ENCODE measurements at places on chromosomes 16 and 17.
A peak's percentile ranks its signal among the peaks of the same experiment; 100 is the strongest.

DNA sequence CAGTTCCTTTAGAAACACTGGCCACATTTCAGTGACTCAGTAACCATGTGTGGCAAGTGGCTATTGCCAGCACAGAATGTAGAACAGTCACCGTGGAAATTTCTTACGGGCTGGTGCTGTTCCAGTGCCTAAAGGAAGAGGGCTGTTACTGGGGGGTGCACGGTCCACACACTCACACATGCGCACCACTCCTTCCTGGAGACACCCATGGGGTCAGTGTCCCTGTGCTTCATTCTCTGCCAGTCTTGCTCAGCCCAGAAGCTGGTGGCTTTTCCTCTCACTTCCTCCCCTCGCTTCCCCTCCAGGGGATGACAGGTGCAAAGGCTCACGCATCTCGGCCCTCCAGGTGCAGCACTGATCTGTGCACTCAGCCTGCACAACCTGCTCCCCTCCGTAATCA lies 115.6 kb downstream of the CCDC182 start:
- peak overlapping the region; percentile 94 for H3K27ac ChIP-seq
- H3K36me3 ChIP-seq = peaks cover 22% of the 10 kb centered on the region
- no peaks in the 10 kb centered on the region for H3K27me3 ChIP-seq

GRCh38 chr16:59683709-59684108 lies 949.6 kb upstream of the GOT2 start:
- no peak overlapping the region for H3K4me3 ChIP-seq
- H3K27ac ChIP-seq = no peak overlapping the region
- DNase-seq = no peak
- no peaks in the 10 kb centered on the region for H3K36me3 ChIP-seq

GRCh38 chr16:51450909-51451308 lies 299.8 kb upstream of the SALL1 start:
- H3K4me1 ChIP-seq = no peaks in the 10 kb centered on the region
- DNase-seq = no peak
- H3K27ac ChIP-seq = no peak overlapping the region
- H3K27me3 ChIP-seq = no peaks in the 10 kb centered on the region

DNA sequence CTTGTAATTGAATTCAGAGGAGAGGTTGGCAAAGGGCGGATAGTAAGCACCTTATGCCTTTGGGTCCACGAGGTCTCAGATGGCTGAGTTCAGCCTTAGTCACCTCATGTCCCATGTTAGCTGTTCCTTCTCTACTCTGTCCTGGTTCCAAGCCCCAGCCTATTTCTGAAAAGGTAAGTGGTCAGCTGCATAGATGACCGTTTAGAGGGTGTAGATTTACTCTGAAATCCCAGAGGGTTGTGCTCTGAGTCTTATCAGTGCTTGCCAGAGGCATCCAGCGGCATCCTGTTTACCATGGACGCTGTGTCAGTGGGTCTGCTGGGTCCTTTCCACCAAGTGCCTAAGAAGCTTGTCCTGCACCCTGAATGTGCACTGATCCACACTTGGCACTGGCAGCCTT lies 1.9 kb downstream of the ZNF778 start:
- no peaks in the 10 kb centered on the region for H3K27me3 ChIP-seq
- DNase-seq = no peak
- peak overlapping the region; percentile 48 for H3K4me3 ChIP-seq
- no peak overlapping the region for H3K27ac ChIP-seq
- H3K4me1 ChIP-seq = peaks cover 19% of the 10 kb centered on the region
- peaks cover 18% of the 10 kb centered on the region for H3K36me3 ChIP-seq

DNA sequence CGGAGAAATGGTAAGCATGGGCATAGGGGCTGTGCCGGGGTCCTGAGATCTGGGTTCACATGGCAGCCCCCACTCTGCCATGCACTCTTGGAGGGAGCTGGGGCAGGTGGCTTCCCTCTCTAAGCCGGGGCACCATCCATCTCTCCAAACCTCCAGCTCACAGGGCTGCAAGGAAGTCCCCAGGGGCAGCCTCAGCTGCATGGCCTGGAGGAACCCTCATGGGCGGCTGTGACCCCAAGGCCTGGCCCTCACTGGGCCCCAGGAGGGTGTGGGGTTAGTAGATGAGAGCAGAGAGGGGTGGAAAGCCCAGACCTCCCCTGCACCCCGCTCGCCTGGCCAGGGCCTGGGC lies 2.6 kb downstream of the CTRB2 start:
- H3K27ac ChIP-seq = no peak overlapping the region
- H3K4me3 ChIP-seq = no peak overlapping the region
- H3K4me1 ChIP-seq = peaks cover 29% of the 10 kb centered on the region
- peaks cover 16% of the 10 kb centered on the region for H3K27me3 ChIP-seq
- no peak for DNase-seq

GRCh38 chr17:28744972-28745785 lies 1.4 kb downstream of the TRAF4 start:
- peaks cover 74% of the 10 kb centered on the region for H3K4me1 ChIP-seq
- peak overlapping the region; percentile 90 for H3K4me3 ChIP-seq
- peak; percentile 33 for DNase-seq
- H3K36me3 ChIP-seq = no peaks in the 10 kb centered on the region

DNA sequence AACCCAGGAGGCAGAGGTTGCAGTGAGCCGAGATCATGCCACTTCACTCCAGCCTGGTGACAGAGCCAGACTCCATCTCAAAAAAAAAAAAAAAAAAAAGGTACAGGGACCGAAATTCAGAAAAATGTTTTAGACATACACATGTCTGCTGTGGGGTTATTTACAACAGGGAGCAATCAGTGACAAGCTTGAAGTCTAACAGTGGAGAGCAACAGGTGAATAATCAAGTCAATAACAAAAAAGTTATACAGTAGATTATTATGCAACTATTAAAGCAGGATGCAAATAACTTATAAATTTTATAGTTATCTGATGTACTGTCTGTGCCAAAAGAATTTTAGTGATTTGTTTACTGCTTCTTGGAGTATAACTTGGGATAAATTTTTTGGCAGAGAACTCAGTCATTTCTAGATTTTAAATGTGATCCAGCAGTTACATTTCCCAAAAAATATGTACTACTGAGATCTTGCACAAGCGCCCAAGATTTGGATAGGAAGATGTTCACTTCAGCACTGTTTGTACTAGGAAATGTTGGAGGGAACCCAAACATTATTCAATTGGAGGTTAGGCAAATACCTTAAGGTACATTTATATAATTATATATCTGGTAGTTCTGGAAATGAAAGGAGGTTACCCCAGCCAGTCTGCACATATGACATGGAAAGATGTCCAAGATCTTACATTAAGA lies 34.1 kb downstream of the EEF2K start:
- DNase-seq = no peak
- no peaks in the 10 kb centered on the region for H3K27me3 ChIP-seq
- no peak overlapping the region for H3K27ac ChIP-seq
- H3K36me3 ChIP-seq = no peaks in the 10 kb centered on the region
- peaks cover 9% of the 10 kb centered on the region for H3K4me1 ChIP-seq

- no peaks in the 10 kb centered on the region for H3K36me3 ChIP-seq
- no peak overlapping the region for H3K4me3 ChIP-seq
- no peak for DNase-seq
- H3K4me1 ChIP-seq = no peaks in the 10 kb centered on the region
- no peaks in the 10 kb centered on the region for H3K27me3 ChIP-seq
Measured at GRCh38 chr16:7440886-7441400, 108.3 kb downstream of the RBFOX1 start.

GRCh38 chr17:39979893-39980350 lies 685 bp upstream of the PSMD3 start:
- peaks cover 33% of the 10 kb centered on the region for H3K4me1 ChIP-seq
- H3K27me3 ChIP-seq = no peaks in the 10 kb centered on the region
- no peaks in the 10 kb centered on the region for H3K36me3 ChIP-seq
- peak overlapping the region; percentile 98 for H3K4me3 ChIP-seq

DNA sequence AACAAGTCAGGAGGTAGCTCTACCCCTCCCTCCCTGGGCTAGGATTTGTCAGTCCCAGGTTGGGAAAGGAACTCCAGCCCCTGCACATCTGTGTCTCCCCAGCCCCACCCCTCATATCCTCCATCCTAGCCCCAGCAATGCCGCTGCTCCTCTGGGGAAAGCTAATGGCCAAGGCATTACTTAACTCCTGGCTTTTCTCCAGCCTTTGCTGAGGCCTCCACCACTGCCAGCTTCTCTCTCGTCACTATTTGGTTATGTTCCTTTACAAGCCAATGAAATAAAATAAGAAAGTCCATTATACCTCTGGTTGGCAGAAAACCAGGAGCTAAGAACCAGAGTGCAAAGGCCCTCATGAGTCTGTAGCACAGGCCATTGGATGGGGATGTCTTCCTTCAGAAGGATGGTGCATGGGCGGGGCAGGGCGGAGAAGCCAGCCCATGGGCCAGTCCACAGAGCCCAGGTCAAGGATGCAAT lies 171.0 kb downstream of the CCDC182 start:
- peaks cover 30% of the 10 kb centered on the region for H3K4me1 ChIP-seq
- no peaks in the 10 kb centered on the region for H3K27me3 ChIP-seq
- no peaks in the 10 kb centered on the region for H3K36me3 ChIP-seq
- no peak overlapping the region for H3K27ac ChIP-seq
- H3K4me3 ChIP-seq = no peak overlapping the region
- no peak for DNase-seq

DNA sequence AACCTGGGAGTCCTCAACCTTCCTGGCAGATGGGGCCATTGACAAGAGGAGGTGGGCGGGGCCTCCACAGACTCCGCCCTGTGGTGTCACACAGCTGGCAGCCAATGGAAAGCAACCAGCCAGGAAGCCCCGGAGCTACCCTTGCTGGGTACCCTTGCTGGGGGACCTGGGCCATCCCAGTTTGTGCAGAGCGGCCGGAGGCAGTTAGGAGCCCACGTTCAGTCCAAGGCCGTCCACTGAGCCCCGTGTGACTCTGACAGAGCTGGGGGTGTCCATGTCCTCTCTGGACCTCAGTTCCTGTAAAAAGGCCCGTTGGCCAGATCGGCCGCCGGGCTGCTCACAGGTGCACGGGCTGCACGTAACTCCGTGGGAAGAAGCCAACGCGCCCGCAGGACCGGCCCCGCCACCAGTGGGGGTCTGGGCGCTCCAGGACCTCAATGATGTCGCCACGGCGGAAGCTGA lies 17.1 kb upstream of the FAM83G start:
- H3K27ac ChIP-seq = no peak overlapping the region
- no peak overlapping the region for H3K4me3 ChIP-seq
- H3K36me3 ChIP-seq = peaks cover 3% of the 10 kb centered on the region
- no peak for DNase-seq

Data from naive B cell (primary cell).